ENCODE measurements at places on chromosomes 6 and 20.

GRCh38 chr20:14959506-14960475, 622.4 kb upstream of the FLRT3 start:
- H3K27me3 ChIP-seq, result no peaks in the 10 kb centered on the region
- H3K4me3 ChIP-seq, result no peak overlapping the region
- no peaks in the 10 kb centered on the region for H3K36me3 ChIP-seq
- H3K27ac ChIP-seq, result no peak overlapping the region

DNA sequence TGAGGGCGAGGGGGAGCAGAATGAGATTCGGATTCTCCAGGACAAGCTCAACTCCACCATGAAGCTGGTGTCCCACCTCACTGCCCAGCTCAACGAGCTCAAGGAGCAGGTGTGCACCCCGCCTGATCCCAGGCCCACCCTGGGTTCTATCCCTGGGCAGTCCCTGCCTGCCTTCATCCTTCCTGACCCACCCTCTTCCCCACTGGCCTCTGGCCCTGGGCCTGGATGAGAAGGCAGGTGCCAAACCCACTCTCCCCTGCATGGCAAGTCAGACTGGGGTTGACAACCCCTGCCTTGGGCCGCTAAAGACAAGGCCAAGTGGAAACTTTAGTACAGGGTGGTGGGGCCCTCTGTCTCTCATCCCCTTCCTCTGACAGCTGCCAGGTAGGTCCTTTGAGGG, 16.5 kb downstream of the UQCC2 start:
- peaks cover 6% of the 10 kb centered on the region for H3K36me3 ChIP-seq
- no peak overlapping the region for H3K4me3 ChIP-seq
- H3K27ac ChIP-seq, result no peak overlapping the region
- H3K4me1 ChIP-seq, result peaks cover 3% of the 10 kb centered on the region

- H3K4me3 ChIP-seq, result no peak overlapping the region
- no peak overlapping the region for H3K27ac ChIP-seq
- no peaks in the 10 kb centered on the region for H3K4me1 ChIP-seq
- no peaks in the 10 kb centered on the region for H3K36me3 ChIP-seq
These were observed 666.0 kb downstream of the PHF3 start for GRCh38 chr6:64301307-64302236.

DNA sequence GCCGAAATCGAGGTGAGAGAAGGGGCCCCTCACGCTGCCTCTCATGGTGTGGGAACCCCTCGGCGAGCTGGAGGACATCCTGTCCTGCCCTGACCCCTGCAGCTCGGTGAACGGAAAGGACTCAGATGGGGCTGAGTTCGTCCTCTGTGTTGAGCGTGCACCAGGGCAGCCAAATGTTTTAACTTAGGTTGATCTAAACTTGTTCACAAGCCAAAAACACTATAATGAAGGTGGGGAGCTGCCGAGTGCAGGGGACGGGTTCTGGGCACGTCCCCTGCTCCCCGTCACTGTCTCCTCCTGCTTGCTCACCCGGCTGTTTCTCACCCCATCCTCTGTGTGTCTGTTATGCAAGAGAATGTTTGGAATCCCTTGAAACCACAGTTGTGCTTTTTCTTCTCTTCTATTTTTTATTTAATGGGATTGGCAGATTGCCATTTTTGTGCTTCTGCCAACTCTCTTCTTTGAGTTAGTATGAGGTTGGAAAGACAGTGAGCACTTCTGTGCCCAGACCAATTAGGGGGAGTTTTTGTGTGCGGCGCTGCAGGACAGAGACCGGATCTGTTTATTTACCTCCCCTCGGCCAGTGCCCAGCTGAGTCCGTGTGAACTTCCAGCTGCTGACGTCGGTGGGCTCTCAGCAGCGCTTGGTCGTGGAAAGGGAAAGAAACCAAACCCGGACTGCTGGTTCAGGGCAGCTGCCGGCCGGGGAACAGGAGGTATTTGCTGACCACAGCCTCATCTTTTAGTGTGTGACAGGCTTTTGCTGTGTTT, 158.1 kb downstream of the DTNBP1 start:
- no peaks in the 10 kb centered on the region for H3K36me3 ChIP-seq
- DNase-seq, result no peak
- no peaks in the 10 kb centered on the region for H3K4me1 ChIP-seq
- H3K27me3 ChIP-seq, result no peaks in the 10 kb centered on the region
- no peak overlapping the region for H3K27ac ChIP-seq
- H3K4me3 ChIP-seq, result no peak overlapping the region

DNA sequence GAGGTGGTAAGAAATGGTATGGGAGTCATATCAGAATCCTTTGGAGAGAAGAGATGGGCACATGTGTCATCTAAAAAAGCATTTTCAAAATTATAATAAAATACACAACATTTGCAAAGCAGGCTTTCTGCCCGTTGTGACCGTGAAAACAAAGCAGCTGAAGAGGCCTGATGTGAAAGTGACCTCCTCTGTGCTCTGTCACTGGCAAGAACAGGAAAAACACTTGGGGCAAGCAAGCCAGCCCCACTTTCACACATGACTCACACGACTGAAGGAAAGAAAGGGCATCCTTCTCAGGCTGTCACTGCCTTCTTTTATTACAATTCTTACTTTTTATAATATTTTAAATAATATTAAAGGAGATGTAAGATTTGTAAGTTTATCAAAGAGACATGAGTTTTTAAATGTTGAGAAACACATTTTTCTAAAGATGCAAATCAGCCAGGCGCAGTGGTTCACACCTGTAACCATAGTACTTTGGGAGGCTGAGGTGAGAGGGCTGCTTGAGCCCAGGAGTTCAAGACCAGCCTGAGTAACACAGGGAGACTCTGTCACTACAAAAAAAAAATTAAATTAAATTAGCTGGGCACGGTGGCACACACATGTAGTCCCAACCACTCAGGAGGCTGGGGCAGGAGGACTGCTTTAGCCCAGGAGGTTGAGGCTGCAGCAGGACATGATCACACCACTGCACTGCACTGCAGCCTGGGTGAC, 143.7 kb downstream of the BTBD9 start:
- H3K27me3 ChIP-seq, result no peaks in the 10 kb centered on the region
- no peak overlapping the region for H3K4me3 ChIP-seq

All from neural progenitor cell (in vitro differentiated cells).